Frontal cortex (tissue), 4 donors: ENCODE measurements at places on chromosomes 1 and 21. TPM values are rescaled to one million over a fixed set of nuclear protein-coding genes. Genes with fewer than 3 reads are reported as not detected.

The IRF6 gene
- total RNA-seq, result 0.41 TPM

The LDLRAD1 gene
- total RNA-seq, result not detected

The PLD5 gene
- 2.0 TPM for total RNA-seq

The CFAP410 gene
- total RNA-seq, result 8.6 TPM

The TMEM240 gene
- total RNA-seq, result 16.3 TPM

The NPR1 gene
- 0.41 TPM for total RNA-seq

The INTS11 gene
- 28.9 TPM for total RNA-seq

The SPATA1 gene
- 1.2 TPM for total RNA-seq

The LRIF1 gene
- total RNA-seq, result 20.8 TPM

The CA6 gene
- not detected for total RNA-seq

The SETD4 gene
- total RNA-seq, result 25.3 TPM

The RNF207 gene
- total RNA-seq, result 4.5 TPM

GRCh38 chr1:210223226-210223904, 9.2 kb upstream of the SERTAD4 start:
- DNase-seq, result no peak

DNA sequence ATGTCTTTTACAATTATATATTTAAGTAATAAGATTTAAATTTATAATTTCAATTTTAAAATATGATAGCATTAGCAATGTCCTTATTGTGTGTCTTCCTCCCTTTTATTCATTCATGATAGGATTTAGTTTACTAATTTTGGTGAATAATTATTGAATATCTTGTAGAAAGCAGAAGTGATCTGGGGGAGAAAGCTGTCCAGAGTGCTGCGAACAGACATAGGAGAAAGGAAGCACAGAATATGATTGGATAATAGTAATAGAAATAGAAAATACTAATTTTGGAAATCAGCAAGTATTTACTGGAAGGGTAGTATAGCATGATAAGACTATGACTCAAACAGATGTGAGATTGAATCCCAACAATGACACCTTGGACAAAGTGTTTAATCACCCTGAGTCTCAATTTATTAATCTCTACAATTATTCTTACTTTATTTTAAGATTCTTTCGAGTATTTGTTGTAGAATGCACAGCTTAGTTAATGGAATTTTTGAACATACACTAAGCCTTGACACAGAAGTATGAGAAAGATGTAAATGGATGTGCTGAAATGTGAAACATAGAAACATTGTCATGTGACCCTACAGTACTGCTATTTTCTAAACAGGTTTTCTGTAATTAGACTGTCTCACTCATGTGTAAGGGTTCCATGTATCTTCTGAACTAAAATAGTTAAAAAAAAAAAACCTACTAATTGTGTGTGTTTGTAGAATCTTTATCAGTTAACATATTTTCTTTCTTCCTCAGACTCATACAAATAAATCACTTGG, 7.9 kb downstream of the SH3GLB1 start:
- no peak for DNase-seq

DNA sequence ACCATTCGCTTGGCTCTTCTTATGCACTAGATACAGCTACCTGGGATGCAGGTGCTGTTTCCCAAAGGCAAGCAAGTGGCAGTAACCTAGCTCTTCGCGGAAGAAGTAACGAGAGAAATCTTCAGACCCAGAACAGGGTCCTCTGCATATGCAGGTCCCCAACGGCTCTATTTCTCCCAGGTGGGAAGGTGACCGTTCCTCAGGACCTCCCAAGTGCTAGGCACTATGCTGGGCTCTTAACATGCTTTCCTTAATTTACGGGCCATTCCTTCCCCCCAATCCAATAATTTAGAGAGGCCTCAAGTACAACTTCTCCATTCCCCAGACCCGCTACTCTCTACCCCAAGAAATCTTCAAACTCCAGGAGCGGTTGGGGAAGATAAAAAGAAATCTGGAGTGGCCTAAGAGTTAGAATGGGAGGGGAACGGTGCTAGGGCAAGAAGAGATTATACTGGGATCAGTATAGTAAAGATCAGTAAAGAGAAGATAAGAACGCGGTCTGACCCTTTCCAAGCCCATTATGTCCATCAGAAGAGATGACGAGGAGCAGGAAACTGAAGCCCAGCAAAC, 410 bp downstream of the TXNDC12 start:
- DNase-seq, result no peak

DNA sequence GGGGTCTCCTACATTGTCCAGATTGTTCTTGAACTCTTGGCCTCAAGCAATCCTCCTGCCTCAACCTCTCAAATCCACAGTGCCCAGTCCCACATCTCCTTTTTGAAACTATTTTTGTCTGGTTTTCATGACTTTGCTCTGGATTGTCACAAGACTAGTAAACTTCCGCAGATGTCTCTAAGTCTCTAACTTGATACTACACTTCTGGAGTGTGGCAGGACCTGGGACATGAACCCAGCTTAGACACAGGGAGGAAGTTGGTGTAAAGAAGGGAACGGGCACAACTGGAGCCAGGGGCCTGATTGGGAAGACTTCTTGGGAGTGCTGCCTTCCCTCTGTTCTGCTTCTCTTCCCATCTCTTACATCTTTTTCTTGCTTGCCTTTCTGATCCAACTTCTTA, 16.2 kb upstream of the DISC1 start:
- no peak for DNase-seq

GRCh38 chr1:25945761-25946160, 39.5 kb upstream of the STMN1 start:
- no peak for DNase-seq

- DNase-seq, result no peak
Observed at GRCh38 chr1:211247921-211248320, 11.2 kb upstream of the RCOR3 start.

DNA sequence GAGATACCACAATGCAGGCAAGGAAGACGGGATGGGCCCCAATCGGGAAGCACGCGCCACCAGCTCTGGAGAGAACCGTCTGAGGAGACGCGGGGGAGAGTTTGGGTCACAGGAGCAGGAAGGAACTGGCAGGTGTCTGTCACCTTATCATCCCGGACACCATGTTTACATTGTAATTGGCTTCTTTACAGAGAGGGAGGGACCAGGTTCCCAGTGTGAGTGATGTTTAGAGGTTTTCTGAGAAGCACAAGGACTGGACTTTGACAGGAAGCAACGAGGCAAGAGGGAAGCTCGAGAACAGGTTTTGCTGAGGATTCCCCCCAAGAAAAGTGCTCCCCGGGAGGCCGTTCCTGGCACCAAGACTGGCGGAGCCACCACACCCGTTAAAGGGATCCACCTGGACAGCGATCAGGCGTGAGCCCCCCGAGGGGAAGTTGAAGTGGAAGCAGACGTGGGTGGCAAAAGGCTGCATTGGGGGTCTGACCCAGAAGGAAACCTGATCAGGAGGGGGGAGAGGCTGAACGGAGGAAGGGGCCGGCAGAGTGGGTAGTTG, 957 bp downstream of the EPS15 start:
- no peak for DNase-seq

GRCh38 chr21:46056450-46056903, 41.4 kb upstream of the COL6A2 start:
- DNase-seq, result no peak

DNA sequence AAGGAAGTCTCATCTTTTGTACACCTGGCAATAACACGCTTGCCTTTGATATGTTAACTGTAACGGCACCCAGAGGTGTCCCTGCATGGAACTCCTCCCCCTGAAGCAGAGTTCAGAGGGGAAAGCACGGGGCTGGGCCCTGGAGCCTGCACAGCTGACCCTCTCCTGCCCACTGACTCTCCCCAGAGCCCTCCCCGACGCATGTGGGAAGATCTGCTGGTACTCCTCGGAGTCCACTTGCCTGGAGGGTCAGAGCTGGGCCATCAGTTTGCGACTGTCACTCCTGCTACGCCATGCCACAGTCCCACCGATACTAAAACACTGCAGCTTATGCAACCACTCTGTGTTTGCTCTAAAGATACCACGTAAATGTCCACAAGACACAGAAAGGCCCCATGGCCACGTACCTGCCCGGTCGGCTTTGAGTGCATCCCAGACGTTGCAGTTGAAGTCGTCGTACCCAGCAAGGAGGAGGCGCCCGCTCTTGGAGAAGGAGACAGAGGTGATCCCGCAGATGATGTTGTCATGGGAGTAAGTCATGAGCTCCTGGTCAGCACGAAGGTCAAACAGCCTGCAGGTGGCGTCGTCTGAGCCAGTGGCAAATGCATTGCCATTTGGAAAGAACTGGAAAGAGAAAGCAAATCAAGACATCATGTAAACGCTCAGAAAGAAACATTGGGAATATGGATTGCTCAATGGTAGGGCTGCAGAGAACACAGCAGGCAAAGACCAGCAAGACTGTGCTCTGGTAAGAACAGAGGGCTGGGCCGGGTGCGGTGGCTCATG, 10.6 kb upstream of the NADK start:
- no peak for DNase-seq

DNA sequence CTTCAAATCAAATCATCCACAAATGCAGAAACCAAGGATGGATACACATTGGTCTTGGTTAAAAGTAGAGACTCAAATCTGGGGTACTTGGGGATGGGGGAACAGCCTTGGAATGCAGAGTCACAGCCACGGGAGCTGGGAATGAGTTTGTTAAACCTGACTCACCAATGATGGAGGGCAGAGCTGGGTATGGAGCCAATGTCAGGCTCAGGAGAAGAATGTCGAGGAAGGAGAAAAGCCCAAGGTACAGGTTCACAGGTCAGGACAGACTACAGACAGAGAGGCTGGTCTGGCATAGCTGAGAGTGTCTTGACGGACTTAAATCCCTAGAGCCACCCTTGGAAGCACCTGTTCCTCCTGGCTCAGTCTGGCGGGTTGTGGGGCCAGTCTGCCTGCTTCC, 237.6 kb downstream of the NTNG1 start:
- no peak for DNase-seq

DNA sequence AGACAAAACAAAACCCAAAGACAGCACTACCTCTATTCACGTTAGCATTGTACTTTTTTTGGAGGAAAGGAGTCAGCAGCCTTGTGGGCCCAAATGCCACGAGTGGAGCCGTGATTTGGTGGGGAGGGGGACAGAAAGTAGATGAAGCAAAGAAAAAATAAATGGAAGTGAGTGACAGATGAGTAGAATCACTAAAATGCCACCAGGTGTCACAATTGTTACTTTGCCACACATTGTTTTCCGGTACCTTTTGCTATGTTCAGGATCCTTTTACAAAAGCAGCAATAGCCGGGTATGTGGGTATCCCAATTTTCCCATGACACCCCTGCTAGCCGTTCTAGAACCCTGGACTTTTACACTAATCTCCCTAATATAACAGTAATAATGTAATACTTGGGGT, 85.0 kb upstream of the AK4 start:
- DNase-seq, result no peak

DNA sequence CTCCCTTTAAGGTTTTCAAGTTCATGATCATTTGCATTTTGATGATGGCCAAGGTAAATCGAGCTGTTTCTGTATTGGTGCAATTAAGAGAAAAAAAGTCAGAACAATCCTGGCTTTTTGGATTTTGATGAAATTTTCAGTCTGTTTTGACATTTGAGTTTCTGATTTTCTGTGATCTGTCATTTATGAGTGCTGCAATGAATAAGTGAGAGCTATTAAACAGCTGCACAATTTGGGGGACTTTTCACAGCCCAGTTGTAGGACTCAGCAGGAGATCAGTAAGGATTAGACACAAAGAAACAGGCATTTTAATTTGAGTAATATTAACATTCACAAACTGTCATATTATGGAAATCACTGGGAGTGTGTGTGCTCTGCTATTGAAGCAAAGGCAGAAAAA, 452.9 kb upstream of the CXADR start:
- DNase-seq, result no peak

DNA sequence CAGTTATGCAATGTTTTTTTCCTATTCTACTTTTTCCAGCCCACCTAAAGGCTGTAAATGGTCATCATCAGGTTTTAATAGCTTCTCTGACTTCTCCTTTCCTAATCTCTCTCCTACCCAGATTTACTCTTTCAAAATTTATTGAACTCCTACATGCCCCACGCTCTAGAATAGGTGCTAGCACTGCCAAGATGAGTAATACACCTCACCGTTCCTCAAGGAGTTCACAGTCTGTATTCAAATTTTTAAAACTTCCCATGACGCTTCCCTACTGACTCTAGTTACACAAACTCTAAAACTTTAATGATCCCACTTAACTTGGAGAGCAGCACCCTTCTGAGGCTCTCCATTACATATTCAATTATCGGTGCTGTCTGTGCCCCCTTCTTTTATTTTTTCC, 51.6 kb downstream of the ALG14 start:
- DNase-seq, result no peak

GRCh38 chr1:61444288-61444687, 280.7 kb downstream of the TM2D1 start:
- DNase-seq, result no peak

GRCh38 chr1:34418166-34418565, 241.5 kb downstream of the C1orf94 start:
- no peak for DNase-seq

- no peak for DNase-seq
Observed at GRCh38 chr21:38819719-38820159, 14.0 kb downstream of the ETS2 start.

DNA sequence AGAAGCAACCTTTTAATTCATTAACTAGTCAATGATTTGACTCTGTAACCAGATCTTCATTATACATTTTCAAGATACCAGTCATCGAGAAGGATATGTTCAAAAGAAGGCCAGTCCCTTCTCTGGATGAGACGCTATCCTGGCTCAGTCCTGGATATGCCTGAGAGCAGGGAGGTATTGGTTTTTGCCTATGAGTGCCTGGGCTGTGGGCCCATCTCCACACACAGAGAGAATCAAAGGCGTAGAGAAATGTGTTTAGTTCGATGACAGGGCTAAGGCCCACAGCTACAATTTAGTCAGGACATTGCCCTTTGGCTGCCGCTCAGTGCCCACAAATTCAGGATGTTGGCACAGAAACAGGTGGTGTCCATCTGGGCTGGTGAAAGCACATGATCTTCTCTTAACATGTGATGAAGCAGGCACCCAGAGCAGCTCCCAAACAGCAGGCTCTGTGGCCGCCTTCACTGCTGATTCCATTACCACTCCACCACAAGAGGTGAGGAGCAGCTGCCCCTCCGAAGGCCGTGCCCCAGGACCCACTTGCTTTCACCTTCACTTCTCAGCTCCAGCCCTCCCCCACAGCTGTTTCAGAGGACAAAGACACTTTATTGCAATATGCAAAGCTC, 24.7 kb downstream of the ACKR1 start:
- no peak for DNase-seq

DNA sequence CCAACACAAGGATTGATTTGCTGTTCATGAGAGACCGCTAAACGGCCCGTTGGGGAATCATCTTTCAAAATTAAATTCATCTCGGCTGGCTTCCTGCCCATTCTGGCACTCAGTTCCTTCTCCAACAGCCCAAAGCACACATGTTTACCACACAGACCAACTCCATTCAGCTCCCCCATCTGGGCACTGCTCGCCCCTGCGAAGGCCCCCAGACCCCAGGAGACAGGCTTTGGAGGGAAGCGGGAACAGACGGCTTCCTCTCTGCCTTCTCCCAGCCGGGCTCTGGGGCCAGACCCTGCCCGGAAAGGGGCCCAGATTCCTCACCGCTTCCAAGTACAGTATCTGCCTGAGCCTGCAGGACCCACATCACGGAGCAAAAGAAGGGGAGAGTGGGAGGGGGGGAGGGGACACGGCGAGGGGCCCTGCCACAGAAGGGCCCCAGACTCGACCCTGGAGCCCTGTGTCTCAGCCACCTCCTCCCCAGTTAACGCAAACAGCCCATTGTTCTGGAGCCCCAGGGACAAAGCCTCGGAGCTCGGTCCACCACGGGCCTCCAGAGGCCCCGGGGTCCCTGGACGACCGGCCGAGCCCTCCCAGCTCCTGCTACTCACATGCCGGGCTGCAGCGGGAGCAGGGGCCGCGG, 660 bp downstream of the MEGF6 start:
- no peak for DNase-seq

GRCh38 chr1:215669806-215670491, 102.8 kb downstream of the KCTD3 start:
- DNase-seq, result no peak

- peak; percentile 81 for DNase-seq
Observed at GRCh38 chr21:43323244-43324005, 103.5 kb downstream of the SIK1 start.
